GM06990 (cell line): ENCODE measurements at places on chromosomes 4 and X.

DNA sequence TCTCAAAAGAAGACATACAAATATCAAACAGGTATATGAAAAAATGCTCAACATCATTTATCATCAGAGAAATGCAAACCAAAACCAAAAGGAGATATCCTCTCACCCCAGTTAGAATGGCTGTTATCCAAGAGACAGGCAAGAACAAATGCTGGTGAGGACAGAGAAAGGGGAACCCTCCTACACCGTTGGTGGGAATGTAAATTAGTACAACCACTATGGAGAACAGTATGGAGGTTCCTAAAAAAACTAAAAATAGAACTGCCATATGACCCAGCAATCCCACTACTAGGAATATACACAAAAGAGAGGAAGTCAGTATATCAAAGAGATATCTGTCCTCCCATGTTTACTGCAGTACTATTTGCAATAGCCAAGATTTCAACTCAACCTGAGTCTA, 83.5 kb downstream of the CDS1 start:
- DNase-seq: no peak

DNA sequence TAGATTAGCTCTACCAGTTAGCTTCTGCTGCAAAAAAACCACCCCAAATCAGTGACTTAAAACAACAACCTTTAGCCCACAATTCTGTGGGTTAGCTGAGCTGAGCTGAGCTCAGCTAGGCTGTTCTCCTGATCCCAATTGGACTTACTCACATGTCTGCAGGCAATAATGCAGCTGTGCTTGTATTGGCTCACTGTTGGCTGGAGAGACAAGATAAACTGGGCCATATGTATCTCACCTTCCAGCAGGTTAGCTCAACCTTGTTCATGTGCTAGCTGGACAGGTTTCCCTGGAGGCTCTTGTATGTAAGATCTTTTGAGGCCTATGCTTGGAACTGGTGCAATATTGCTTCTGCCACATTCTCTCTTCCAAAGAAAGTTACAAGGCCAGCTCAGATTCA, 261.5 kb upstream of the ADGRL3 start:
- DNase-seq: no peak

GRCh38 chr4:112075906-112076305, 69.3 kb upstream of the FAM241A start:
- DNase-seq: no peak

DNA sequence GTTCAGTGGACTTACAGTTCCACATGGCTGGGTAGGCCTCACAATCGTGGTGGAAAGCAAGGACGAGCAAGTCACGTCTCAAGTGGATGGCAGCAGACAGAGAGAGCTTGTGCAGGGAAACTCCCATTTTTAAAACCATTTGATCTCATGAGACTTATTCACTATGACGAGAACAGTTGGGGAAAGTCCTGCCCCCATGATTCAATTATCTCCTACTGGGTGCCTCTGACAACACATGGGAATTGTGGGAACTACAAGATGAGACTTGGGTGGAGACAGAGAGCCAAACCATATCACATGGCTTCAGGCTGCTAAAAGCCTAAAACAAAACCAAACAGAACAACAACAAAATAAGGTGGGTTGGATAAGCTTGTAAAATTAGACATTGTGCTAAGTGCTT, 194.4 kb upstream of the CPEB2 start:
- no peak for DNase-seq
